ENCODE measurements at places on chromosomes 6 and 20.

GRCh38 chr6:13045676-13046075 is 282.7 kb downstream of the TBC1D7 start:
- no peak for DNase-seq

GRCh38 chr6:29946223-29947076 is 4.1 kb downstream of the HLA-A start:
- peak; percentile 60 for DNase-seq

DNA sequence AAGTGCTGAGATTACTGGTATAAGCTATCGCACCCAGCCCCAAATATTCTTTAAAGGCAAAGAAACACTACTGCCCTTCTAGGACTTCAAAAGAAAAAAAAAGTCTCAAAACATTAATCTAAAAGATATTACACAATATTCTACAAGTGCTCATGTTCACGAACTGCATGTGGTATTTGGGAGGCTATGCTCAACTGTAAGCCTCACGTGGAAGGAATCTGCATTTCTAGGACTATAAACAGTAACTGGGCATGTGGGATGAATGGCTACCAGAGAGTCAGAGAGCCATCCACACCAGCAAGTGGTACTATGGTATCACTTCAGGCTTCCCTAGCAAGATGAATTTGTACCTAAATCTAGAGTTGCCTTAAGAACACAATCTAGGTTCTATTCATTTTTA is 50.0 kb downstream of the FKBP5 start:
- DNase-seq: no peak

- DNase-seq: no peak
Measured at GRCh38 chr20:57378107-57378506, 13.1 kb upstream of the RBM38 start.

DNA sequence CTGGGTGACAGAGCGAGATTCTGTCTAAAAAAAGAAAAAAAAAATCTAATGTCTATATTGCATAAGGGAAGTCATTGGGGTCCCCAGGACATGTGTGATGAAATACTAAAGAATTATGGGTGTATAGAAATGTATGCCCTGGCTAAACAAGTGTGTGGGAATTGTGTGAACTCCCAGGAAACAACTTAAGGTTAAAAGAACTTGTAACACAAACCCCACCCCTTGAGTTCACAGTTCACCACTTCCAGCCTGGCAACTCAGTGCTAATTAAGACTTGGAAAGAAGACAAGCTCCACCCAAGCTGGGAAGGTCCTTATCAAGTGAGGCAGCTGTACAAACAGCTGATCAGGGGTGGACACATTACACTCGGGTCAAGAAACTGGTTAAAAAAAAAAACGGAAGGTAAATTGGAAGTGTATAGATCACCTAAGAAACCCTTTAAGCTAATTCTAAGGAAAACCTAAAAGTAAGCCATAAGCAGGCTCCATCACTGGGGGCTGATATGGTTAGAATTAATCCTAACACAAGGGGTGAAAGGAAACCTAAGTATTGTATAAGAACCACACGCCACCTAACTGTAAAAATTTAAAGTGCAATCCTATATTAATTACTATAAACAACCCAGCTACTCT is 25.2 kb downstream of the HLA-A start:
- peak; percentile 36 for DNase-seq

DNA sequence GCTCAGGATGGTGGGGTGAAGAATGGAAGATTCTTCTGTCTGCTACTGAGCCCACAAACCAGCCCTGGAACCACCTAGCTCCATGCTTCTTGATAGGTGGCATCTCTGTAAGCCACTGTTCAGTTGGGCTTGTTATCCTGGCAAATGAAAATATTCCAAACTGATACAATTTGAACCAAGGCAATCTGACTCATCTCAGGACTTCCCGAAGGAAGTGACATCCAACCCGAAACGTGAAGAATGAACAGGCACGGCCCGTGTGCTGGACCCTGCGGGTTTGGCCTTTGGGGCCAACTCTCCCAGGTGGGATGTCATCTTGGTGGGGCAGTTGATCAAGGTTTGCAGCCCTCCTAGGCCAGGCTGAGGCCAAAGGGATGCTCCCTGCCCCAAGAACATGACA is 160.3 kb downstream of the PREX1 start:
- no peak for DNase-seq

DNA sequence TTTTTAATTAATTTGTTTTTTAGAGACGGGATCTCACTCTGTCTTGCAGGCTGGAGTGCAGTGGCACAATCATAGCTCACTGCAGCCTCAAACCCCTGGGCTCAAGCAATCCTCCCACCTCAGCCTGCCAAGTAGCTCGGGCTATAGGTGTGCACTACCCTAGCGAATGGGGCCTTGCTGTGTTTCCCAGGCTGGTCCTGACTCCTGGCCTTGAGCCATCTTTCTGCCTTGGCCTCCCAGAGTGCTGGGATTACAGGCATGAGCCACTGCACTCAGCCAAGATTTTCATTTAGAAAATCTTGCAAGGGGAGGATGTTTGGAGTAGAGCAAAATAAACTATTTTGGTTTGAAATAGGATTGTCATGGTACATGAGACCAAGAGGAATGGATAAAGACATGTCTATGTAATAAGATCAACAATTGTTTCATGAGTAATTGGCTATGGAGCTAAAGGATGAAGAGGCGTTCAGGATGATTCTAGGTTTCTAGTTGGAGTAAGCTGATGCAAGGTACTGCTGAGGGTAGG is 237.8 kb downstream of the UST start:
- DNase-seq: no peak

DNA sequence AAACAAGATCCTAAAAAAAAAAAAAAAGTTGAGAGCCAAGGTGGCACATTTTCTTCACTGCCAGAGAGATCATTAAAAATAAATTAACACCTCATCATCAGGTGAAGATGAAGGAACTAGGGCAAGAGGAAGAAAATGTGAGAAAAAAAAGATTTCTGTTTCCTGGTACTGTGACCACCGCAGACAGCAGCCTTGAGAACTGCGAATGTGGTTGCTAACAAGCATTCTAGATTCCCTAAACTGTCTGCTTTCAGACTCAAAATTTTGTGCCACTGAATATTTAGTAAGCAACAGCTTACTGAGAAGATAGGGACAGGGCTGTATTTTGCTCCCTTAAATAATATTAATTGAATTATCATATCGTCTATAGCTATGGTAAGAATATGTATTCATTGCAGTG is 24.1 kb upstream of the MBOAT1 start:
- no peak for DNase-seq

- no peak for DNase-seq
Measured at GRCh38 chr6:105500693-105501092, 97.8 kb upstream of the PREP start.

DNA sequence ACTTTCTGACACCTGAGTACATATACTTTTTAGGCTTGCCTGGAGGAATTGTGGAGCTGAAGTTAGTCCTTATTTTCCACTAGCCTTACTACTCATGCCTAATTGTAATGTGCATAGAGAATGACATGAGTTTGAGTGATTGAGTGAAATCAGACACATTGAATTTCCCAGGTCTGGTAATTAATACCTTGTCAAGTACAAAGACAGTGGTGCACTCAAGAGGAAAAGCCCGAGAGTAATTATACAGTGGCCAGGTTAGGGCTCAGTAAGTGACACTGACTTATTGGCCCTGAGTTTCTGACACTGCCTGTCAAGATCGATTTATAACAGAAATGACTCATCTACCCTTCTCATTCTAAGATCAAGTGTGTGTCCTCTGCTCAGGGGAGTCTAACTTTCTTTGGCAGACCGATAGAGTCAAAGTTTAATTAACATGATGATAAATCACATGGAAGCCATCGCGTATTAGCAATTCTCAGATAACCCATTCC is 288.3 kb downstream of the TPBG start:
- no peak for DNase-seq

GRCh38 chr6:3843379-3844096 is 5.6 kb upstream of the FAM50B start:
- no peak for DNase-seq

DNA sequence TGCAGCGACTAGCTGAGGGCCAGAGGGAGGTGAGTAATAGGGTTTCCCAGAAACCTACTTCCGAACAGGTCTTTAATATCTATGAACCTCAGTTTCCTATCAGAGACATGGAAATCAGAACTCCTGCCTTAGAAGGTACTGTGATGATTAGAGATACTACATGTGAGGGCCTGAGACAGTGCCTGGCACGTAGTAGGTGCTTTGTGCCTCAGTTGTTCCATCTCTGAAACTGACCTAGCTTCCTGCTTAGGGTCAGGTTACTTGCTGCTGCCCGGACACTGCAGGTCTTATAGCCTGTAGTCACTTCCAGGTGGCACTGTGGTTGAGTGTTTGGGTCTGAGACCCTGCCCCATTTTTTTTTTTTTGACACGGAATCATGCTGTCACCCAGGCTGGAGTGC is 20.9 kb downstream of the RAB44 start:
- DNase-seq: no peak

- no peak for DNase-seq
Measured at GRCh38 chr6:108350528-108350927, 55.7 kb downstream of the AFG1L start.

- no peak for DNase-seq
Measured at GRCh38 chr6:1442929-1443328, 53.6 kb downstream of the FOXF2 start.

- no peak for DNase-seq
Measured at GRCh38 chr20:31838646-31839292, 6.6 kb downstream of the FOXS1 start.

GRCh38 chr6:167027772-167028171 is 28.6 kb downstream of the CEP43 start:
- no peak for DNase-seq

DNA sequence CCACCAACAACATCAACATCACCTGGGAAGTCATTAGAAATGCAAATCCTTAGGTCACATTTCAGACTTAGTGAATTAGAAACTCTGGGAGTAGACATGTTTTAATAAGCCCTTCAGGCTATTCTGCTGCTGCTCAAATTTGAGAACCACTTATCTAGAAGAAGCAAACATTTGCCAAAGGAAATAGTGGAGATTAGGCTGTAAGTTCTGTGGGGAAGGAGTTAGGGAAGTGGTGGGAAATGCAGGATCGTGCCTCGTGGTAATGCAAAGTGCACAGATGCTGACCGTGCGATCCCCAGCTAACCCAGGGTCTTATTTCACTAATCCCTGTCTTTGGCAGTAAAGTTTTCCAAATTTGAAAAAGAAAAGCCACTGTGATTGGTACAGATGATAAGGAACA is 328.5 kb downstream of the EPM2A start:
- DNase-seq: no peak

DNA sequence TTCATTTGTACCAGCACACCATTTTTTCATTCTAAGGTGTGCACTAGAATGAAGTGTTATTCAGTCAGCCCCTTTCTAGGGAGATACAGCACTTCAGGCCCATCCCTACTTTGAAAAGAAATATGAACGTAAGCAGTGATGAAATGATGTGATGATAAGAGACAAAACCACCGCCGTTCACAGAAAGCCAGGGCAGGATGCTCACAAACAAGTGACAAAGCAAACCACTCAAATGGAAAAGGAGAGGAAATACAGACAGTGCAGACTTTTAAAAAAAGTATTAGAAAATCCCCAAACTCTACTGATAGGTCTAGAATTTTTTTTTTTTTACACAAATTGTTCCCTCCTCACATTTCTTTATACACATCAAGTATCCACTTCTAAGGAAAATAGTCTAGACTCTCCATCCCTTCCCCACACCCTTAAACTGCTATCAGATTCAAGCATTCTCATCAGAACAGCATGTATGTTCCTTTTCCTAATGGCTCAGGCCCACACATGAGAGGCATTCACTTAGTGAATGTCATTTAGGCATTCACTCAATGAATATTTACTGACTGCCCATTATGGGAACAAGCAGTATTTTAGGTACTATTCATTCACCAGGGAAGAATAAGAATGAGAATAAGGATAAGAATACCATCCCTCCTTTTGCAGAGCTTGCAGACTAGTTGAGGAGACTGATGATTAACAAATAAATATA is 243.5 kb downstream of the GMPR start:
- peak; percentile 87 for DNase-seq

Data from CD4-positive, alpha-beta T cell treated with Interleukin-12 subunit alpha and Interleukin-12 subunit beta, for 1 hour (primary cell).